ENCODE measurements at places on chromosomes 13 and 19. TPM values are rescaled to one million over a fixed set of nuclear protein-coding genes. Genes with fewer than 3 reads are reported as not detected.

The GIPC3 gene
- 6.3 TPM for polyA plus RNA-seq

DNA sequence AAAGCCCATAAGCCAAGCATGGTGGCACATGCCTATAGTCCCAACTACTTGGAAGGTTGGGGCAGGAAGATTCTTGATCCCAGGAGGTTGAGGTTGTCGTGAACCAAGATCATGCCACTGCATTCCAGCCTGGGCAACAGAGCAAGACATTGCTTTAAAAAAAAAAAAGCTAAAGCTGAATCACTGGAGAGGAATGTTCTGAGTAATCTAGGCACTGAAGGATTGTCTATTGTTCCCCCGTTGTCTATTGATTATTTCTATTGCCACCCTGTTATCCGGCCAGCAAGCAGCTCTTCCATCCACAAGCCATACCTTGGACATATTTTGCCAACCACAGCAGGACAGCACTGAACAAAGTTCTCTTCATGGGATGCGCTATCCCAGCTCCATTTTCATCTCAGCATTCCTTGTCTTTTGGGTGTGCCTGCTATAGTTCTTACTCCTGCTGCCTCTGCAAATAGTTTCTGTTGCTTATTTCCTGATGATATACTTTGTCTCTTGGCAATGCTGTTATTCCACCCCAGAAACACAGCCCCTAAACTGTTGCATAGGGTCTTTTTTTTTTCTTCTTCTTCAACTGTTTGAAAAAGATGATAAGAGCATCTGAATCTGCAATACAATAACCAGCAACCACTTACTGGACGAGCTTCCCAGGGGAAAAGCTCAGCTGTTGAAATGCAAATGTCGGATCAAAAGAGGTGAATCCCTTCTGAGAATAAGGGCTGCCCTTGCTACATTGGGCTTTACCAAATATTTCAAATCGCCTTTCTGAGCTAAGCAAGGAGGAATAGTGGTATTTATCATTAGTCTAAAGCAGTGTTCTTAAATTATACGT is 22.2 kb upstream of the SIAH3 start:
- DNase-seq, result no peak

DNA sequence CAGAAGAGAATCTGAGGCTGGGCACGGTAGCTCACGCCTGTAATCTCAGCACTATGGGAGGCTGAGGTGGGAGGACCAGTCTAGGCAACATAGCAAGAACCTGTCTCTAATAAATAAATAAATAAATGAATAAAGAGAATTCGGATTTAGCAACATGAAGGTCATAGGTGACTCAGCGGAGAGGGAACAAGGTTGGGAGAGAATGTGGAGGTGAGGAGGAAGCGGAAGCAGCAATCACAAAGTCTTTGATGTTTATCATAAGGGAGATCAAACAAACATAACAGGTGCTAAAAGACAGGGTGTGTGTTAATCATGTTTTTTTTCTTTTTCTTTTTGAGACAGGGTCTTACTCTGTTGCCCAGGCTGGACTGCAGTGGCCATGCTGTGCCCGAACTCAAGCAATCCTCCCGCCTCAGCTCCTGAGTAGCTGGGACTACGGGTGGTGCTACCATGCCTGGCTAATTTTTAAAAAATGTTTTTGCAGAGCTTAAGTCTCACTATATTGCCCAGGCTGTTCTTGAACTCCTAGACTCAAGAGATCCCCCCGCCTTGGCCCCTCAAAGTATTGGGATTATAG is 16.3 kb downstream of the PBX4 start:
- no peak for DNase-seq

The CCNE1 gene
- 5.6 TPM for polyA plus RNA-seq

DNA sequence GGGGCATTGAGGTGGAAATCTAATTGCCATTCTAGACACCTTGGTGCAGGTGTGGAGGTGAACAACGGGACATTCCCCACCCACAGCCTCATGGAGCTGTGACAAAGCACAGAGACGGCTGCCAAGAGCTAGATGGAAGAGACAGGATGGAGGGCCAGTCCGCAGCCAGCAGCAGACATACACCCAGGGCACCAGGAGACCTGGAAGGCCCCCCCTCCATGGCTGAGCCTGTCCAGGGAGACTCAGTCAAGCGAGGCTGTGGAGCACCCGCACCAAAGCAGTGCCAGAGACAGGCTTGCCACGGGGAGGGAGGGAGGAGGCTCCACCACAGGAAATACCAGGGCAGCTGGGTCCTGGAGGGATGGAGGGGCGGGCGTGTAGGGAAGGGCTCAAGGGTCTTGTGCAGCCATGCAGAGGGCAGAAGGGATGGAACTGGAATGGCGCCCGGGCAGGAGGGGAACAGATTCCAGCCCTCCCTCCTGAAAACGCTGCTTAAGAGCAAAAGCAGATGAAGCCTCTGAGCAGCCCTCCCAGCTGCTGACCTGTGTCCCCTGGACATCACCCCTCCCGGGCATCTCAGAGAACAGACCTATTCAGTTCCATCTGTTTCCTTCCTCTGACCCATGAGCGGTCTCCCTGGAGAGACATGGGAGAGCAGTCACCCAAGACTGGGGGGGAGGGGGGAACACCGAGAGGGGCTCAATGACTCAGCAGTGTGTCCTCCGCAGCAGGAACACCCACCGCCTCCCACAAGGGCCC is 14.4 kb downstream of the EPS15L1 start:
- no peak for DNase-seq

GRCh38 chr13:78131346-78131745 is 212.7 kb upstream of the EDNRB start:
- DNase-seq, result no peak

DNA sequence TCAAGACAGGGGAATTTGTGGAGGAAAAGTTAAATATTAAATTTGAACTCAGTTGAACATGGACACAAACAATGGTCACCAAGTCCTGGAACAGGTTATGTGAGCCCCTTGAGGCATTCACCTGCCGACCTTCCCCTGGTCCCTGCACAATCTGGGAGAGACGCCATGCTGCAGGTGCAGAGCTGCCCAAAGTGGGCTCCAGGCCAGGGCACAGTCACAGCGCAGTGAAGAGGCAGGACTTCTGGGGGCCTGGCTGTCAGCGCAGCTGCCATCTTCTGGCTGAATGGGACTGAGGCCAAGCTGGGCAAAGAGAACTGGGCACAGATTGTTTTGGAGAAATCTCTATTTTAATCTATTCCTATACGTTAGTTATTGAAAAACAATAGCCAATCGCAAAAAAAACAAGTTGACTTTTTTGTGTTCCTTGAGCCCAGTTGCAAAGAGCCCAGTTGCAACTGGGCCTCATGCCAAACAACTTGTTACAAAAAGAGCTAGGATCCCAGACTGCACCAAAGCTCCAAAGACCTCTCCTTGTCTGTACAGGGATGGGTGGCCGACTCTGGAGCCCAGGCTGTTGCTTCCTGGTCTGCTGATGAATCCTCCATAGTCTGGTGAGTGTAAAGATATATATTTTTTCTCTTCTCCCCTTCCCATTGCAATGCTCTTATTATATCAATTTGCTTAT is 1.2 kb upstream of the ZNF626 start:
- DNase-seq, result no peak
